IPS-NIHi11 (cell line): ENCODE measurements at places on chromosomes 13 and 19.
A peak's percentile ranks its signal among the peaks of the same experiment; 100 is the strongest.

GRCh38 chr19:45314708-45315245 is 7.9 kb downstream of the CKM start:
- no peak for DNase-seq

DNA sequence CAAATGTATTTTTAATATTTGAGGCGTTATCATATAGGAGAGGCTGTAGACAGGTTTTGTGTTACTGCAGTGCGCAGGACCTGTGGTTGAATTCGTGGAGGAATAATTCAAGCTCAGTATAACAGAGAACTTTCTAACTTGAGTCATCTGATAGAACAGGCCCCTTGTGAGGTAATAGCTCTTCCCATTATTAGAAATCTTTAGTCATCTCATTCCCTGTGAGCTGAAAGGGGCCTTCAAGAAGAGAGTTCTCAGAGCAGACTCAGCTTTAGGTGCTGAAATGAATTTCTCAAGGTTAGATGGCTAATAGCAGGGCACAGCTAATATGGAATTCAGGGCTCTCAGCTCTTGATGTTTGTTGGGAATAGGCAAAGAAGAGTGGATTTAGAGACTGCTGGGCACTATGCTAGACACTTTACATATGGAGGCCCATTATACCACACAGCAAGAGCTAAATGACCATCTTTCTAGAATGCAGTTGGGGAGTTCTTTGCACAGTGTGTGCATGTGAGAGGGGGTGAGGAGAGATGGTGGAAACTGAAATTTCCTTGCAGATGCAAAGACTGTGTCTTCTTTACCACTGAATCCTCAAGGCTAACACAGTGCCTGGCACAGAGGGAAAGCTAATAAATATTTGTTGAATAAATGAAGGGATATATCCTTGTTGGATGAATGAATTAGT is 89.5 kb downstream of the DGKH start:
- DNase-seq, result no peak

DNA sequence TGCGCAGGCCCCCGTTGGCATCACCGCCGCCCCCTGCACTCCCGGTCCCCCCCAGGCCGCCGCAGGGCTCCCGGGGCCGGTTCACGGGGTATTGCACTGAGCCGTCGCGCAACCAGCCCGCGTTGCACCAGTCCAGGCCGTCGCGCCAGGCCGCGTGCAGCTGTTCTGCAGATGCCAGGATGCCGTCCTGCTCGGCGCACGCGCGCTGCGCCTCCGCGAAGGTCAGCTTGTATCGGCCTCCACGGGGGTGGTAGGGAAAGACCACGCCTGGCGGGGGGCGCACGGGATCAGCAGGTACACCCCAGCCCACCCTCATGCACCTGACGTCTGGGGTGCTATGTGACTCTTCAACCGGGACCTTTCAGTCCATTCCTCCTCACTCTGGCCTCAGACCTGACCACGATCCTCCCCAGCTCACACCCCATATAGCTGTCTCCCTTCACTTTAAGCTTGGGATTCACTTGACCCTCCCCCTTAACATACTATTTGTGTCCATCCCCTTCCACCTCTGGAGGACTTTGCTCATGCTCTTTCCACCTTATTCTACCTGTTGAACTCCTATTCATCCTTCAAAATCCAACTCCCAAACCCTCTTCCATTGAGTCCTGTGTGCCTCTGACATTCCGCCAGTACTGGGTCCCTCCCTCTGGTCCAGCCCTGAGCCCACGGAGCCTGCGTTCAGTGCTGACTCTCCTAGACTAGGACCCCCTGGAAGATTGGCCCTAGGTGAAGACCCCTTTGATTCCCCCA is 14.3 kb downstream of the TM6SF2 start:
- no peak for DNase-seq

GRCh38 chr19:10305139-10305806 is 4.3 kb downstream of the ZGLP1 start:
- no peak for DNase-seq

DNA sequence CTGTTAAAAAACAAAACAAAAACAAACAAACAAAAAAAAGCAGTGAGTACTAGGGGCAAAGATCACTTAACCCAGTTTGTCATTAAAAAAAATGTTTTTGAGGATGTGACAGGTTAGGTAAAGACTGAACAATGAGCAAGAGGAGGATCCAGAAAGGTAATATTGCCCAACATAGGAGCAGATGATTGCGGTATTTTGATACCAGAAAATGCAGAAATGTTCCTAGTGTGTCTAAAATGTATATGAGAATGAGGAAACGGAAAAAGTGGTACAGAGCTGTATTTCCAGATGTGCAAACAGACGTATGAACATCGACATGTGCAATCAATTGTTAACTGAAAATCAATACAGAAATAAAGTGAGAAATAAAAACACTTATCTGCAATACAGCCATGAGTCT is 4.9 kb upstream of the LILRA4 start:
- DNase-seq, result no peak

DNA sequence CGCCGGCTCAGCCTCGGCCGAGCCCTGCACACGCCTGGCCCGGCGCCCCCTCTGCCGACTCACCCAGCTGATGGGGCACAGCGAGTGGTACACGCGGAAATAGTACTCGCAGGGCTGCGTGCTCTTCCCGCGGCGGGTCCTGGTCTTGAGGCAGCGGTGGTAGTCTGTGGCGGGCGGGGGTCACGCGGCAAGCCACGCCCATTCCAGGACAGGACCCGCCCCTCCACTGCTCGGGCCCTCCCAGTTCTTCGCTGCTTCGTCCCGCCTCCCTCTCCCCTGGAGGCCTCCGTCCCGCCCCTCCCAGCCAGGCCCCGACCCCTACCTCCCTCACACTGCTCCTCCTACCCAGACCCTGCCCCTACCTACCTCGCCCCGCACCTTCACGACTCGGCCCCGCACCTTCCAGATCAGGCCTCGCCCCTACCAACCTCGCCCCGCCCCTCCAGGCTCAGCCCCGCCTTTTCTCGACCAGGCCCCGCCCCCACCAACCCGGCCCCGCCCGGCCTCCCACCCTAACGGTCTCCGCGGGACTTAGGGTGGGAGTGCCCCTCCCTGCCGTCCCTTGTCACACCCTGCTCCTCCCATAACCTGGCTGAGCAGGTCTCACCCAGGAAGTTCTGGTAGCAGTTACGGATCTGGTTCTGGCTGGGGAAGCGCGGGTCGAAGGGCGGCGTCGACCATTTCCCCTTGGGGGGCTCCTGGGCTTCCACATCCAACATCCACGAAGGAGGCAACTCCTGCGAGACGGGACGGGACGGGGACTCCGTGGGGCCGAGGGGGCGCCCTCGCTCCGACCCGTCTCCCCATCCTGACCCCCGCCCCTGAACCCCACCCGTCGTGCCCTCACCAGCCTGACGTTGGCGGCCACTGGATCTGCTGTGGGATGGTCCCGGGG is 469 bp downstream of the COX6B2 start:
- peak; percentile 93 for DNase-seq

DNA sequence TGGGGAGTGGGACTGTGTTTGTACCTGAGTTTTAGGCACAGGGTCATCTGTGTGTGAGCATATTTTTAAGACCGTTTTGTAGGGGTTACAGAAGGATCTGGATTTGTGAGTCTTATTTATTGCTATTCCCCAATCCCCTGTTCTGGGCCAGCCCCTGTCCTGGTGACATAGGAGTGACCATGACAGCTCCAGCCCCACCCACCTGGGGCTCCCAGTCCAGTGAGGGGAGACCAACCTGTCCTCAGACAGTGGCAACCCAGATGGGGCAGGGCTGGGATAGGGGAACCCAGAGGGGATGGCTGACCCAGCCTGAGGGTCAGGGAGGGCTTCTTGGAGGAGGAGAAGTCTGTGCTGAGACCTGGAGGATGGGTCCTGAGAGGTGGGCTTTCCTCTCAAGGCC is 10.7 kb downstream of the TMEM160 start:
- DNase-seq, result no peak

GRCh38 chr19:54317108-54317964 is 4.4 kb upstream of the LILRA5 start:
- DNase-seq, result no peak

GRCh38 chr13:98322091-98322718 is 145.1 kb upstream of the RNF113B start:
- DNase-seq, result no peak

- DNase-seq, result no peak
These were observed 769.9 kb upstream of the SLITRK6 start for GRCh38 chr13:86569119-86569518.

GRCh38 chr19:49061445-49061844 is 3.2 kb downstream of the NTF4 start:
- DNase-seq, result peak; percentile 4

- DNase-seq, result no peak
These were observed 54.1 kb upstream of the PEG3 start for GRCh38 chr19:56894626-56895025.

- no peak for DNase-seq
These were observed 1280.8 kb upstream of the PCDH20 start for GRCh38 chr13:62696490-62696889.

DNA sequence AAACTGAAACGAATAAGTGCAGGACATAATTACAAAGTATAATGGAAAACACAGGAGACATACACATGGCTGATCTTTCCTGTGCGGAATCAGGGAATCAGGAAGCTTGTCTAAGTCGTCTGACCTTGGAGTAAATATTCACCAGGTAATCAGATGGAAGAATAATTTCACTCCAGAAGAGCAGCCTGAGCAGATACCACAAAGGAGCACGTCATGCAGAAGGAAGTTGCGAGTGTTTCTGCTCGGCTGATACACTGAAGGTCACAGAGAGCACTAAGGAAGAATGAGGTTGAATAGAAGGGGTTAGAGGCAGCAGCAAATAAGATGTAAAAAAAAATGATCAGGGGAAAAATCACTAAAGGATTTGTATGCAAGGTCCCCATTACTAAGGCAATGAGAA is 122.3 kb upstream of the GPC6 start:
- no peak for DNase-seq

GRCh38 chr19:38735257-38735686 is 9.0 kb downstream of the CAPN12 start:
- peak; percentile 77 for DNase-seq

DNA sequence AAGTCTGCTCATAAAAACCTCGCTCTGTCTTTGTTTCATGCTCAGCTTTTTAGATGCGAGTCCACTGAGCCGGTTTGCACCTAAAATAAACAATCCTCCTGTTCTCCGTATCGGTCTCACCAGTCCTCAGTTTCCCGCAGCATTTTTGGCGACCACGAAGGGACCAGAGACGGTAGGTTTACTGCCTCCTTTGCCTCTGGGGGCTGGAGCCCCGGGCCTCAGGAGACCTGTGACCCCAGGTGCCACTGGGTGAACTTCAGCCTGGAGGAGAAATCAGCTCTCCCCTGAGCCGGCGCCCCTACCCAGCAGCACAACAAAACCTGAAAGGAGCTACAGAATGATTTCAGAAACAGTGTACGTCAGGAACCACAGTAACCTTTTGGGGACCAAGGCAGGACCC is 8.1 kb downstream of the SIGLEC11 start:
- DNase-seq, result no peak

DNA sequence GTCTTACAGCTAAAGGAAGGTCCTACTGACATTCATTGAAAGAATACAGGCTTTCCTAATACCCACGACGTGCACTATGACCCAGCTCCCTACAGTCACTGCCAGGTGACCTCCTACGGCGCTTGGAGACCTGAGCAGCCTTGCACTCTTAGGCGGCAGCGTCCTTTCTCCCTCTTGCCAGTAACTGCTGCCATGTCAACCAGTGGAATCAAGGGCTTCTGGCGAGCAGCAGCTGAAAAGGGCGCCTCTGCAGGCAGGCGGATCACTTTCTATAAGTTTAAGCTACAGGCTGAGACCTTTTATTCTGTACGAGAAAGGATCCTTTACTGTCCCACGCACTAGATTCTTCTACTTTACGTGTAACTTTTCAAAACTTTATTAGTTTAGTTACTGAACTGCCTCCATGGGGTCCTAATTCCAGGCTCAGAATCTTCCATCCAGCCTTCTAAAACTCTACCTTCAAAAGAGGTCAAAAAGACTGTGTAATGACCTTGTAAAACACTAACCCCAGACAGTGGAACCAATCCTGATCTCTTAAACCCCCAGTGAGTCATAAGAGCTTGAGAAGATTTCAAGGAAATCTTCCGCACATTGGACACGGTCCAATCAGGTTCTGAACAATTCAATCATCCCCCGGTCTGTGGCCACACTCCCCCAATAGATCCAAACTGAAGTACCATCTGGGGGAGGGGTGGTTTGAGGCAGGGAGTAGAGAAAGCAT is 1.9 kb downstream of the KCTD12 start:
- peak; percentile 25 for DNase-seq

DNA sequence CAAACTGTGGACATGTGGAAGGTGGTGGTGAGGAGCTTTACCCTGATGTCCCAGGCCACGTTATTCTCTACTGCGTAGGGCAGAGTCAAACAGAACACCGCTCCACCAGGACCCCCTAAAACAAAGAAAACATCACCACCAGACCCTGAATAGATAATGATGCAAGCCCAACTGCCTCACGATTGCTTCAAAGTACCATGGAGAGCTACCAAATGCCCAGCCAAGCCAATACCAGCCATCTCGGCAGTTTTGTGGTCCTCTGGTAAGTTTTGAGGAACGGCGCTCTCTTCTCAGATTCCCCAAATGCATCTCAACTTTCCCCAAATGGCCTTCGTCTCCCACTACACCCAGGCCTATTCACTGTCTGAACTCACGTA is 5.6 kb downstream of the RANBP3 start:
- DNase-seq, result no peak

- DNase-seq, result no peak
These were observed 150.4 kb downstream of the PDS5B start for GRCh38 chr13:32736648-32737047.

GRCh38 chr13:98984118-98984517 is 6.3 kb upstream of the DOCK9 start:
- DNase-seq, result no peak

- no peak for DNase-seq
These were observed 193.2 kb upstream of the UBL3 start for GRCh38 chr13:30043631-30043925.

GRCh38 chr19:42281146-42281826 is 12.2 kb downstream of the CIC start:
- DNase-seq, result no peak

- DNase-seq, result no peak
These were observed 38.6 kb upstream of the TEX29 start for GRCh38 chr13:111281751-111282311.

DNA sequence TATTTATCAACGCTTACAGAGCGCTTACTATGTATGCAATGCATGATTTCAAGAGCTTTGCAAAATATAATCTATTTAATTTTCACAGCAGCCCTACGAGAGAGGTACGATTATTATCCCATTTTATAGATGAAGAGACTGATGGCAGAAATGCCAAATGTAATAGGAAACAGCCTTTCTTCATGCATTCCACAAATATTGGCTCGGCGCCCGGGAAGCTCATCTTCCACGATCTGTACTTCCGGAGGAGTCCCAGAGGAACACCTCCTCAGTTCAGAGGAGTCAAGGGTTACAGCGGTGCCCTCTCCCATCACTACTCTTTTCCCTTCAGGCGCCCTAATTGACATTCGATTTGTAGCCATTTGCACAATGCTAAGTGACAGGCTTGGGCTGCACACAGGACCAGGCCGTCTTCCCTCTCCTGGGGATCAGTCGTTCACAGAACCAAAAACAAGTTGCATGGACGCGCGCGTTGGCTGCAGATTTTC is 1.1 kb upstream of the ARHGAP35 start:
- DNase-seq, result no peak
